ENCODE measurements at places on chromosomes 2 and 18. TPM values are rescaled to one million over a fixed set of nuclear protein-coding genes. Genes with fewer than 3 reads are reported as not detected.

DNA sequence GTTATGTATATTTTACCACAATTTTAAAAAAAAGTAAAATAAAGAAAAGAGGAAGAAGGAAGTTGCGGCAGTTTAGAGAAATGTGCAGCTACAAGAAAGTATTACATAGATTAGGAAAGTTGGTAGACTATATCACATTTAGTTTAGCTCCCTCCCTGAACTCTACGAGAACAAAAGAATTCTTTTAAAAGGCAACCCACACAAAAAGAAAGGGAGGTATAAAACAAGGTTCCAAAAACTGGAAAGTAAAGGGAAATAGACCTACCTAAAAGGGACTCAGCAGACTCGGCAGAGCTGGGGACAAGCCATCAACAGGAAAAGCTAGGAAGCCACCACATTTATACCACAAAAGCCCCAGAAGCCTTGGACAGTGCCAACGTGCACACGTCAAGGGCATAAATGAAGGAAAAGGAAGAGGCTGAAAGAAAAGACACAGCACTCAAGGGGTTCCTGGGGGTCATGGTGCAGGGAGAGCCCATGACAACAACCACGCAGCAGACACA lies 9.1 kb downstream of the TMEM127 start:
- H3K36me3 ChIP-seq, result peaks cover 64% of the 10 kb centered on the region
- H3K4me1 ChIP-seq, result peaks cover 16% of the 10 kb centered on the region
- no peak overlapping the region for H3K4me3 ChIP-seq
- H3K27me3 ChIP-seq, result no peaks in the 10 kb centered on the region

MEP1B gene
- total RNA-seq, result 0.11 TPM

BAZ2B gene
- total RNA-seq, result 155 TPM

GRCh38 chr2:12320027-12320734 lies 396.6 kb upstream of the TRIB2 start:
- H3K4me1 ChIP-seq, result peaks cover 6% of the 10 kb centered on the region
- no peak overlapping the region for H3K4me3 ChIP-seq
- no peak overlapping the region for H3K27ac ChIP-seq
- no peak for DNase-seq
- H3K27me3 ChIP-seq, result no peaks in the 10 kb centered on the region
- no peaks in the 10 kb centered on the region for H3K36me3 ChIP-seq

DNA sequence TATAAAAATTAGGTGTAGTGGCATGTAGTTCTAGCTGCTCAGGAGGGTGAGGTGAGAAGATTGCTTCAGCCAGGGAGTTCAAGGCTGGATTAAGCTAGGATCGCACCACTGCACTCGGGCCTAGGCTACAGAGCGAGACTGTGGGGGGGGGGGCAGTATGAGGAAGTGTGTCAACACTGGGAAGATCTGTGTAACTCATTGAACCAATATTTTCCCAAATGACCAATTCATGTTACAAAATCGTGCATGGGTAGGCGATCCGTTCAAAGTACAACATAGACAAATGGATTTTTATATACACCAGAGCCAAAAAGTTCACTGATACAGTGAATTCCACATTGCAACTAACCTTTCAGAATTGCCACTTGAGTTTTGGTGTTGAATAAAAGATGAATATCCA lies 8.1 kb downstream of the SMAD4 start:
- peaks cover 3% of the 10 kb centered on the region for H3K36me3 ChIP-seq
- H3K4me1 ChIP-seq, result peaks cover 12% of the 10 kb centered on the region
- no peak for DNase-seq
- no peak overlapping the region for H3K4me3 ChIP-seq
- H3K27ac ChIP-seq, result no peak overlapping the region
- no peaks in the 10 kb centered on the region for H3K27me3 ChIP-seq

CREG2 gene
- 48.5 TPM for total RNA-seq

DNA sequence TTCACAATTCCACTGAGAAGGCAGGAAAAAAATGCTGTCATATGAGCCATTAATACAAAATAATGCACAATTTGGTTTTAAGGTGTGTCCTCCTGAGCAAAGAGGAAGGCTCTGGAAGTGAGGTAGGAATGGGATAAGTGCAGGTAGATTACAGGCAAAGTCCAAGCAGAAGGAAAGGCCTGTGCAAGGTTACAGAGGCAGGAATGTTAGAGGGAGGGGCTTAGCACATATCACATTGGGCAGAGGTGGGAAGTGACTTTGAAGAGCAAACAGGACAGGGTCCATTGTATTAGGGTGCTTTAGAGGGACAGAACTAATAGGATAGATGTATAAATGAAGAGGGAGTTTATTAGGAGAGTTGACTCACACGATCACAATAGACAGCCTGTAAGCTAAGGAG lies 14.7 kb upstream of the CLIP4 start:
- no peak overlapping the region for H3K27ac ChIP-seq
- no peak overlapping the region for H3K4me3 ChIP-seq
- no peaks in the 10 kb centered on the region for H3K27me3 ChIP-seq
- no peaks in the 10 kb centered on the region for H3K4me1 ChIP-seq

DNA sequence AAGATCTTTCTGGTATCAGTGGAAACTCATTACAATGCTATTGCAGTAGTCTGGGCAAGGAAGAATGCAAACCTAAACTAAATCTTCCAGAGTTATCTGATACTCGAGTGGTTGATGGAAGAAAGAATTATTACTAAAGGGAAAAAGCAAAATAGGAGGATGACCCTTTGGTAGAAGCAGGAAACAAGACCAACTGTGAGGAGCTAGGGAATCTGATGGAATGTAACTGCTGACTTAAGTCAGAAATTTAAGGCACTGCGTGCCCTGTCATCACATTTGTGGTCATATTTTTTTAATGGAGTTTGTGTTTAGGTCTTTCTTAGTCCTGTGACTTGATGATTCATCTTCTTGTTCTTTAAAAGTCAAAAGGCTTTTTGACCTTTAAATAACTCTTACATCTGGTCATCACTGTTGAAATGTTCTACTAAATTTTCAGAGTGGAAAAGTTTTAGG lies 36.5 kb upstream of the ARMC9 start:
- H3K36me3 ChIP-seq, result peaks cover 3% of the 10 kb centered on the region
- no peaks in the 10 kb centered on the region for H3K4me1 ChIP-seq
- no peak for DNase-seq
- H3K27ac ChIP-seq, result no peak overlapping the region
- no peak overlapping the region for H3K4me3 ChIP-seq
- no peaks in the 10 kb centered on the region for H3K27me3 ChIP-seq

DNA sequence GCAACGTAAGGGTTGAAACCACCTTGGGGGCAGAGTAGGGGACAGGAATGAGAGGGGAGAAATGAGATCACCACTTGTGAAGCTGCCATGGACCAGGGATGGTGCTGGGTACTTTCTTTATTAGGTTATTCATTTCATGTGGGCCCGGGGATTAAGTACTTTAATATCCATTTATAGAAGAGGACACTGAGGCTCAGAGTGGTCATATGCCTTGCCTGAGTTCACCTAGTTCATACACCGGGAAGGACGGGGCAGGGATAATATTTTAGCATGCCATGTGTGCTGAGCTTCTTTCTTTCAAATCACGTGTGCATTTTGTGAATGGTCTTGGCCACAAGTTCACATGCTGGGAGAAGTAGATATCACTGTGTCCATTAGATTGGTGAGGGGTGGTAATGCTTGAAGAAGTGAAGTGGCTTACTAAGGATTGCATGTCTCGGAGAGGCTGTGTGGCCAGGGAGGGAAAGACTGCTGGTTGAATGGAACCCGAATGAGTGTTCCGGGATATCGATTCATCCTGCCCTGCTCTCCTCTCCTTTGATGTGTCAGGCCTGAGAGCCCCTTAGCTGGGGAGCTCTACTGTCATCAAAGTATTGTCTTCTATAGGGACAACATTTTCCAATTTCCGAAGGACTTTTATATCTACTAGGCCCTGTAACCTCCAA lies 187.1 kb downstream of the MYCN start:
- peaks cover 21% of the 10 kb centered on the region for H3K4me1 ChIP-seq
- no peaks in the 10 kb centered on the region for H3K36me3 ChIP-seq
- H3K27me3 ChIP-seq, result no peaks in the 10 kb centered on the region
- no peak overlapping the region for H3K27ac ChIP-seq
- H3K4me3 ChIP-seq, result no peak overlapping the region
- no peak for DNase-seq

SLC9A4 gene
- 0.30 TPM for total RNA-seq

ECEL1 gene
- 23.5 TPM for total RNA-seq

GRCh38 chr2:5473635-5474034 lies 218.5 kb upstream of the SOX11 start:
- no peak overlapping the region for H3K4me3 ChIP-seq
- no peaks in the 10 kb centered on the region for H3K36me3 ChIP-seq
- H3K27ac ChIP-seq, result no peak overlapping the region
- H3K4me1 ChIP-seq, result peaks cover 5% of the 10 kb centered on the region
- DNase-seq, result no peak

GRCh38 chr2:177239932-177240630 lies 24.4 kb downstream of the NFE2L2 start:
- peak; percentile 81 for DNase-seq
- peak overlapping the region; percentile 84 for H3K27ac ChIP-seq
- peaks cover under 1% of the 10 kb centered on the region for H3K36me3 ChIP-seq
- H3K4me3 ChIP-seq, result no peak overlapping the region
- no peaks in the 10 kb centered on the region for H3K27me3 ChIP-seq

- H3K27me3 ChIP-seq, result no peaks in the 10 kb centered on the region
- DNase-seq, result no peak
- H3K27ac ChIP-seq, result no peak overlapping the region
Measured at GRCh38 chr2:20796374-20796791, 26.5 kb downstream of the LDAH start.

DNA sequence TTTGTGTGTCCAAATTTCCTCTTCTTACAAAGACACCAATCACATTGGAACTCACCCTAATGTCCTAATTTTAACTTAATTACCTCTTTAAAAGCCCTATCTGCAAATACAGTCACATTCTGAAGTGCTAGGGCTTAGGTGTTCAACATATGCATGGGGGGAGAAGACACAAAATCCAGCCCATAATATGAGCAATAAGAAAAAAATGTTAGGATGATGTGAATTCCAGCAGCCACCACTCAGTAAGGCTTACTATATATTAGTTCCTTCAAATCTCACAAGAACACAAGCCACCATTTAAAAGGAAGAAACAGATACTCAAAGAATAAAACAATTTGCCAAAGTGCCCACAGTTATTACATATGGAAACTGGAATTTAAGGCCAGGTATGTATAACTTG lies 285.7 kb downstream of the EPHA4 start:
- no peak for DNase-seq
- H3K4me1 ChIP-seq, result no peaks in the 10 kb centered on the region
- H3K27me3 ChIP-seq, result no peaks in the 10 kb centered on the region
- H3K4me3 ChIP-seq, result no peak overlapping the region

DLX1 gene
- total RNA-seq, result not detected

GRCh38 chr2:231270221-231271114 lies 72.0 kb downstream of the ARMC9 start:
- peaks cover 31% of the 10 kb centered on the region for H3K36me3 ChIP-seq
- no peak overlapping the region for H3K4me3 ChIP-seq
- H3K27me3 ChIP-seq, result no peaks in the 10 kb centered on the region

MATN3 gene
- 4.1 TPM for total RNA-seq

HOXD12 gene
- not detected for total RNA-seq

DNA sequence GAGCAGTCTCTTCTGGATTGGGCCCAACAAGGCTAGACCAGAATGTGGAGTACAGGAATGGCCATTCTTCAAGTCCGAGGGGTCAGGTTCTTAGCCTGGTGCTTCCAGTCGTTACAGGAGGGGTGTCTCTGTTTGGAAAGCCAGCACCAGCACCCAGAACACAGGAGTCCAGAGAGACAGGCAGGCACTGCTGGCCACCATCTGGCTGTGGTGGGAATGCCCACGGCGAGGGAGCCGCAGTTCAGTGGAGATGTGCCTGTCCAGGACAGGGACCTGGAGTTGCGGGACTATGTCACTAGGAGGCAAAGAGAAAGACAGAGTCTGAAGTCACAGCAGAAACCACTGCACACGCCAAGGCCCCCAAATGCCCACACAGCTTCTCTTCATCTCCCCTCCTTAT lies 59.1 kb downstream of the TRABD2A start:
- H3K27ac ChIP-seq, result no peak overlapping the region
- no peak overlapping the region for H3K4me3 ChIP-seq
- no peaks in the 10 kb centered on the region for H3K4me1 ChIP-seq
- DNase-seq, result no peak
- H3K27me3 ChIP-seq, result no peaks in the 10 kb centered on the region
- H3K36me3 ChIP-seq, result no peaks in the 10 kb centered on the region

Measured in spinal cord (tissue), 10 donors.